ENCODE measurements at places on chromosomes 3 and 15. TPM values are rescaled to one million over a fixed set of nuclear protein-coding genes. Genes with fewer than 3 reads are reported as not detected.

- H3K36me3 ChIP-seq: no peaks in the 10 kb centered on the region
- no peaks in the 10 kb centered on the region for H3K4me1 ChIP-seq
- DNase-seq: no peak
- H3K27me3 ChIP-seq: no peaks in the 10 kb centered on the region
Measured at GRCh38 chr15:87326269-87326668, 930.3 kb downstream of the NTRK3 start.

- no peak overlapping the region for H3K4me3 ChIP-seq
- H3K27ac ChIP-seq: no peak overlapping the region
- no peaks in the 10 kb centered on the region for H3K27me3 ChIP-seq
Measured at GRCh38 chr15:67186688-67187087, 67.8 kb downstream of the AAGAB start.

GRCh38 chr3:129892486-129892856, 1.0 kb downstream of the TMCC1 start:
- H3K27me3 ChIP-seq: no peaks in the 10 kb centered on the region
- H3K4me3 ChIP-seq: peak overlapping the region; percentile 85
- peak; percentile 16 for DNase-seq
- H3K4me1 ChIP-seq: peaks cover 43% of the 10 kb centered on the region
- H3K36me3 ChIP-seq: peaks cover 15% of the 10 kb centered on the region

DNA sequence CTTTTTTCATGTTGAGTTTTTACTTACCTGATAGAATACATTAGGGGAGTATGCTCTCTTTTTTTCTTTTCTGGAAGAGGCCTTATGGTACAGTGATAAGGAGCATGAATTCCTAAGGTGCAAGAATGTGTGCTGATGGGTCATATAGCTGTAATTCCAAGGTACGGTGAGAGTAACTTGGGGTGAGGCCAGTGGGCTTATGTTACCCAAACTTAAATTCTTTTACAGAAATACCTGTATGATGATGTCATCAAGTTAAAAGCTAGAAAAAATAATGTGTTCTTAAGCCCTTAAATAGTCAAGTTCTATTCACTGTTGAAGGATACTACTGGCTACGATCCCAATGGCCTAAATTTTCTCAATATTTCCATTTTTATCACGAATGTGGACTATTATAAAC, 111.2 kb downstream of the GMPS start:
- no peak for DNase-seq
- H3K36me3 ChIP-seq: no peaks in the 10 kb centered on the region
- H3K27me3 ChIP-seq: peaks cover 4% of the 10 kb centered on the region
- H3K4me1 ChIP-seq: no peaks in the 10 kb centered on the region
- H3K27ac ChIP-seq: no peak overlapping the region

WNT7A gene
- total RNA-seq: not detected

CCNL1 gene
- total RNA-seq: 156 TPM

Measured in activated naive CD8-positive, alpha-beta T cell treated with anti-CD3 and anti-CD28 coated beads for 36 hours (primary cell).